ENCODE measurements at places on chromosomes 2 and 18.

DNA sequence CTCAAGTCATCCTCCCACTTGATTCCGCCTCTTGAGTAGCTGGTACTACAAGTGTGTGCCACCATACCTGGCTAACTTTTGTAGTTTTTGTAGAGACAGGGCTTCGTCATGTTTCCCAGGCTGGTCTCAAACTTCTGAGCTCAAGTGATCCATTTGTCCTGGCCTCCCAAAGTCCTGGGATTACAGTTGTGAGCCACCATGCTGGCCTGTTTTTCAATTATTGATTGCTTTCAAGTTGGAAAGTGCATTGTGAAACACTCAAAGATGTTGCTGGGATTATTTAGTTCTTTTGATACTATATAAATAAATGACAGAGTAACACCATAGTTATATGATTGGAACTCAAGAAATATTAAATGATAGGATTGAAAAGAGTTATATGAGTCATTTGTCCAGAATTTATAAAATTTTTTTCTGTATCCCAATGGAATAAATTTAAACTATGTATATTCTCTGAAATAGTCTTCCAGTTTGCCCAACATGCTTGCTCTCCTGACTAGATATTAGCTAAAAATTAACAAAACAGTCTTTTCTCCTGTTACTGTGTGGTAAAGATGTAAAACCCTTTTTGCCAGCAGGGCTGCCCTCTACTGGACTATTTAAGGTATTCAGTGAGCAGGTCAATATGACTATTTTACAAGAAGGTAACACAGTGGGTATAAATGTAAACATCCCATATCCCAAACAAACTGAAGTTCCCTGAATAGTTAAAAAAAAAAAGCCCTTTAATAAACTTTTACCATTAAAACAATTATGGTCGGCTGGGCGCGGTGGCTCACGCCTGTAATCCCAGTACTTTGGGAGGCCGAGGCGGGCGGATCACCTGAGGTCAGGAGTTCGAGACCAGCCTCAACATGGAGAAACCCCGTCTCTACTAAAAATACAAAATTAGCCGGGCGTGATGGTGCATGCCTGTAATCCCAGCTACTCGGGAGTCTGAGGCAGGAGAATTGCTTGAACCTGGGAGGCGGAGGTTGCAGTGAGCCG, 42.7 kb downstream of the ACSL3 start:
- no peak for DNase-seq

DNA sequence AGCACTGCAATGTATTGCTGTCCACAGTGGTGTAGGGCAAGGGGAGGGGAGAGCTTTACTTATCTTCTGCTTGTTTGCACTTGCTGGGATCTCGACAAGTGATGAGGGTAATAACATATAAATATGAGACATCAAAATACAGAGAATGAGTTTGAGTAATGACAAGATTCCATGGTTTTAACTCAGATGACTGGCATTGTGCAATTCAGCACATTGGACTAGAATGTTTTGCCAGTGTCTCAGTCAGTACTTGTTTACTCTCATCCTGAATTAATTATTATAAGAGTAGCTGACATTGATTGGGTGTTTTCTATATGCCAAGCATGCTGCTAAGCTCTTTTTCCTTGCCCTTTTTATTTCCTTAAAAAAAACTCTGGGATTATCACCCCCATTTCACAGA, 306.7 kb upstream of the MMADHC start:
- no peak for DNase-seq

DNA sequence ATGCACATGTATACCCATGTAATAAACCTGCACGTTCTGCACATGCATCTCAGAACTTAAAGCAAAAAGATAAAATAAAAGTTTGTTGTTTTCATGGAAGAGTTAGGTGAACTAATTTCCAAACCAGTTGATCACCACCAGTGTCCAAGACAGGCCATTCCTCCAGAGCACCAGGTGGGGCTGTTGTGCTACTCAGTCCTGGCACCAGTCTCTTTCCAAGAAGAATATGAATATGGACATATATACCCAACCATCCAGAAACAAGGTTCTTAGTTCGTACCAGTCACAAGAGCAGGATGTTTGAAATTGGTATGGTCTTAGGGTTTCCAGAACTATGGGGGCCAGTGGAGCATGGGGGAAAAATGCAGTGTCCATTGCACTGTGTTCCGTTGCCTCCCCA, 17.2 kb upstream of the TNP1 start:
- no peak for DNase-seq

GRCh38 chr18:8795586-8796325, 90.4 kb downstream of the MTCL1 start:
- DNase-seq = no peak

GRCh38 chr2:54665436-54665856, 58.0 kb upstream of the EML6 start:
- DNase-seq = peak; percentile 20

DNA sequence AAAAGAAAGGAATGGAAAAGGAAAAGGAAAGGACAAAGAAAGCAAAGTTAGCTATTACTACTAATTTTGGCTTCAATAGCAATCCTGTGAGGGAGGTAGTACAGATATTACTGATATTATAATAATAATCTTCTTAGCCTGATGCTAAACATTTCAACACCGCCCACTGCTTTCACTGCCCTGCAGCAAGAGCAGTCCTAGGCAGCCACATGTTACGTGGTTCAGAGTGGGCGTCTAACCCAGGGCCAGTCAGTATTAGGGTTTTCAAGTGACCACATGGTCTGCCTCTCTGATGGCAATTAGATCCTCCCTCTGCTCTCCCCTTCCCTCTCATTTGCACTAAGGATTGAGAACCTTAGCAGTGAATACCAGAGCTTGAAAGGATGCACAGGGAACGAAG, 83.7 kb upstream of the ZNF397 start:
- no peak for DNase-seq

DNA sequence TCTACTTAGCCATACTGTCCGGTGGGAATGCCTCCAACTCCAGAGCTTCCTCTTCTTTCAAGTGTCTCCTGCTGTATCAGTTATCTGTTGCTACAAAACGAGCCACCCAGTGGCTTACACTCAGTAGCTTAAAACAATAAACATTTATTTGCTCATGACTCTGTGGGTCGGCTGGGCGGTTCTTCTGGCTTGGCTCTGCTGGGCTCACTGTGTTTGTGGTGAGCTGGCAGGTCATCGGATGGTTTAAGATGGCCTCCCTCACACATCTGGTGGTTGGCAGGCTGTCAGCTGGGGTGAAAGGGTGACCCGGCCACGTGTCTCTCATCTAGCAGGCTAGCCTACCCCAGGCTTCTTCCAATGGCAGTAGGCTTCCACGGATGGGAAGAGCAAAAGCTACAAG, 122.4 kb upstream of the SLC1A4 start:
- no peak for DNase-seq

- DNase-seq = no peak
Measured at GRCh38 chr2:201363857-201364560, 6.9 kb upstream of the FLACC1 start.

- DNase-seq = no peak
Measured at GRCh38 chr2:20596193-20596972, 54.5 kb downstream of the HS1BP3 start.

DNA sequence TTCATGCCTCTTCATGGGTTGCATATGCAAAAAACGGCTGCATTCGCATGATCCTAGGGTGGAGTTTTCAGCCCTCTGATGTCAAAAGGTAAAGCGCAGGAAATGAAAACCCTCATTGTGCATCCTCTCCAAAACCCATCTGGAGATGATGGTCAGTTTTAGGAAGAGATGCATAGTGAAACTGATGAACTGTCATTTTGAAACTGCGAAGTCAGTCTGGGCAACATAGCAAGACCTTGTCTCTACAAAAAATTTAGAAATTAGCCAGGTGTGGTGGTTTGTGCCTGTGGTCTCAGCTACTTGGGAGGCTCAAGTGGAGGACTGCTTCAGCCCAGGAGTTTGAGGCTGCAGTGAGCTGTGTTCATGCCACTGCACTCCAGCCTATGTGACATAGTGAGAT, 2.5 kb upstream of the TTLL4 start:
- DNase-seq = no peak

DNA sequence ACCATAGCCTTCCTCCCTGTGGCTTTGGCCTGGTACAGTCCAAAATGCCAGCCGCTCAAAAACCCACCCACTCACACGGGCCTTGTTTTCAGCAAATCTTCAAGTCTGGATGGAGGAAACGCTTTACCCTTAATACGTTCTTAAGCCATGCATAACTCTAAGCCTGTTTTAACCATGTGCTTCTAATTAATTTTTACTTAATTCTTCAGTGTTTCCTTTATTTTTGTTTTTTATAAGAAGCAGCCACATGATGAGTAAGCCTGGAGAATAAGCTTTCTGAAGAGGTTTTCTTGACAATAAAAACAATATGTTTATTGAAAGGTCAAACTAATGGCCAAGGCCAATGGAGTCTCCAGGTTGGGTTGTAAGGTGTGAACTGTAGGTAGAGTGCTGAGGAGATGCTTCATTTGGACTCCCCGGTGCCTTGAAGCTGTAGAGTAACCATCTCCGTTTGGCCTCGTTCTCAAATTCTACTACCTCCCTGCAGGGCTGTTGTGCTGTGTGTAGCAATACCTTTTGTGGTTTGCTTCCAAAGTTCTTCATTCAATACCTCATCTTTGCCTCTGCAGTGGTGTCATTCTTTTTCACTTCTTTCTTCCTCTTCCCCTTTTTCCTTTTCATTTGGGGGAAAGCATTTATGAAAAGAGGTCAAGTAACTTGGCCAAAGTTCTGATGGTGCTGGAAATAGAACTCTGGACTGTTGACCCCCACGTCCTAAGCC, 113.7 kb downstream of the PRKCE start:
- no peak for DNase-seq

- DNase-seq = no peak
Measured at GRCh38 chr2:230909841-230910545, 15.0 kb downstream of the GPR55 start.

DNA sequence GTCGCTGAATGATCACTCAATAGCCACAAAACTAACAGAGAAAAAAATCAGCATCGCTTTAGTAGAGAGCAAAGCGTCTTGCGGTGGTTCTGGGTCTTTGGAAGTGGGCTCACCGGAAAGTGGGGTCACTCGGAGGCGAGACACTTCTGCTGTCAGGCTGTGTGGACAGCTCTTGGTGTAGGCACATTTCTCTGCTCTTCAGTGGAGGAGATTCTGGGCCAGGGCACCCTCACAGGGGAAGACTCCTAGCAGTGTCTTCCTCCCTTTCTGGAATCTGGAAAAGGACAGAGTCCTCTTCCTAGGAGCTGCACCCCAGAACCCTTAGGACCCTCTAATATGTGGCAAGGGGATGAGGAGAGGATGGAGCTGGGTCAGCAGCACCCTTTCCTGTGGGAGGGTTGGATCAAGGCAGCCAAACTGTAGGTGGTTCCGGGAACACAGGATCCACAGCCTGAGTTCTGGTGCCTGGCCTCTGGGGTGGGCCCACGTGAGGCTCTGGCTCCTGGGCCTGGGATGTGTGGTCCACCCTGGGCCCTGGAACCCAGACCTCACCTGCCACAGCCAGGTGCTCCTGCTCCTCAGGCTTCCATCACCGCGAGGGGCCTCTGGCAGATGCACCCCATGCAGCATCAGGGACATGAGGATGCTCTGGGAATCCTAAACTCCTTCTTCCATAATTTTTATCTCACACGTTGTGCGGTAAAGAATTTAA, 25.1 kb downstream of the GPR35 start:
- no peak for DNase-seq

GRCh38 chr2:212265777-212266176, 272.8 kb downstream of the ERBB4 start:
- DNase-seq = no peak

DNA sequence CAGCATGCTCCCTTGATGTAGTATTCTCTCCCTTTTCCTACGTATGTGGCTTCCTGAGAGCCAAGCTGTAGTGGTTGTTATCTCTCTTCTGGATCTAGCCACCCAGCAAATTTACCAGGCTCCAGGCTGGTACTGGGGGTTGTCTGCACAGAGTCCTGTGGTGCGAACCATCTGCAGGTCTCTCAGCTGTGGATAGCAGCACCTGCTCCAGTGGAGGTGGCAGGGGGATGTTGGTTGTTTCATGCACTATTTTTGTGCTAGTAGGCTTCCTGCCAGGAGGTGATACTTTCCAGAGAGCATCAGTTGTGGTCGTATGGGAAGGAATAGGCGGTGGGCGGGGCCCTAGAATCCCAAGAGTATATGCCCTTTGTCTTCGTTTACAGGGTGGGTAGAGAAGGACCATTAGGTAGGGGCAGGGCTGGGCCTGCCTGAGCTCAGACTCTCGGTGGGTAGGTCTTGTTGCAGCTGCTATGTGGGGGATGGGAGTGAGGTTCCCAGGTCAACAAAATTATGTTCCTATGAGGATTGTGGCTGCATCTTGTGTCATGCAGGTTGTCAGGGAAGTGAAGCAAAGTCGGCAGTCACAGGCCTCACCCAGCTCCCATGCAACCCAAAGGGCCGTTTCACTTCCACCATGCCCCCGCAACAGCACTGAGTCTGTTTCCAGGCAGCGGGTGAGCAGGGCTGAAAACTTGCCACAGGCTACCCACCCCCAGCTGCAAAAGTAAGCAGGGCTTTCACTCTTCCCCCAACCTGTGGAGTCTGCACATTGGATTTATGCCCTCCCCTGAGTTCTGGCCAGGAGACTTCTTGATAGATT, 1139.5 kb downstream of the BCL11A start:
- DNase-seq = no peak

GRCh38 chr2:38277245-38278116, 99.6 kb downstream of the ATL2 start:
- no peak for DNase-seq

DNA sequence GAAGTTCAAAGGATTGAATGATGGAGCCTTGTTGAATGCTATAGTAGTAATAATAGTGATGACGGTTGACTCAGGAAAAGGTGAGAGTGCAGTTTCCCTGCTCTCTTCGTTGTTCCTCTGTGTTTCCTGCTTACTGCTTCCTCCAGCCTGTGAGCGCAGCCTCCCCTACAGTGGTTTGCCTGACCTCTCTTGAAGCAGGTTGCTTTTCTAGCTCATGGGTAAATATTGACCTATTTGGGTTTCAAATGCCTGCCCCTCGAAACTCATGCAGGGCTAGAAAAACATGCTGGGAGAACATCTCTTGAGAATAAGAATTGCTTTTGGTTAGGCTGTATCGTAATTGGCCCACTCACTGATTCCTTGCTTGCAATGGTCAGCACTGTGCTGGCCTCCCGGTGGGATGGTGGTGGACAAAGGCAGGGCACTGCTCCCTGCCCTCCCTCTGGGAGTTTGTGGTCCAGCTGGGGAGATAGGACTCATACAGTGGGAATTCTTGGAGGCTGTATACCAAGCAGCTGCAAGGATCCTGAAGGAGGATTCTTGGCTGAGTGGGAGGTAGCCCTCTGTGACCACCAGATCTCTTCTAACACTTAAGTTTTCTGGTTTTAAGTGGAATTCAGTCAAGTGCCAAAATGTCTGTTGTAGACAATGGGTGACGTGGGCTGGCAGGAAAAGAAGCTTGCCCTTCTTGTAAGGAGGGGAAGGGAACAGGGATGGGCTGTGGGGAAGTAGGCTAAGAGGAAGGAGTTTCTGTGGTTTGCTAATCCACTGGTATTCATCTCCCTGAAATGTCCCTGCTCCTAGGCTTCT, 5.4 kb upstream of the RNF181 start:
- DNase-seq = no peak

GRCh38 chr18:23232331-23232730, 97.0 kb downstream of the CABLES1 start:
- DNase-seq = no peak

- DNase-seq = no peak
Measured at GRCh38 chr18:78407466-78407844, 572.2 kb upstream of the SALL3 start.

GRCh38 chr2:12637754-12638153, 79.0 kb upstream of the TRIB2 start:
- no peak for DNase-seq

Measured in stimulated activated CD4-positive, alpha-beta T cell treated with anti-CD3 and anti-CD28 coated beads, Interleukin-4, amount 100 ng/mL, for 1 hour (primary cell).